ENCODE measurements at places on chromosomes 13 and 19.
A peak's percentile ranks its signal among the peaks of the same experiment; 100 is the strongest.

DNA sequence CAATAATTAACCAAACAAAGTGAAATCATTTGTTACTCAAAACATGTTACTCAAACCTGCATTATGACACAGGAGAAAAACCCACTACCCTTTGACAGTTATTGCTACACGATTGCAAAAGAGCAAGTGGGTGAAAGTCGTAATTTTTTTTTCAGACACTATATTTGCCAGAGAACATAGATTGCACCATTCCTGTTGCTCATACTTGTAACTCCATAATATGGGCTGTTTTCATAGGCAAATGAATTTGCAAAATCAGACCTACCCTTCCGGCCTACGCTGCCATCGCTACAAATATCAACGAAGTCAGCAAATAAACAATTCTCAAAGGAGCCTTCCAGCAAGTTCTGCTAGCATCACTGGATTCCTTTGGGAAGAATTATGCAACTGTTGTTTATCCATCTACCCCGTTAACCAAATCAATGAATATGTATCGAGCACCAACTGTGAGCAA, 396.5 kb downstream of the IRS2 start:
- DNase-seq, result no peak

DNA sequence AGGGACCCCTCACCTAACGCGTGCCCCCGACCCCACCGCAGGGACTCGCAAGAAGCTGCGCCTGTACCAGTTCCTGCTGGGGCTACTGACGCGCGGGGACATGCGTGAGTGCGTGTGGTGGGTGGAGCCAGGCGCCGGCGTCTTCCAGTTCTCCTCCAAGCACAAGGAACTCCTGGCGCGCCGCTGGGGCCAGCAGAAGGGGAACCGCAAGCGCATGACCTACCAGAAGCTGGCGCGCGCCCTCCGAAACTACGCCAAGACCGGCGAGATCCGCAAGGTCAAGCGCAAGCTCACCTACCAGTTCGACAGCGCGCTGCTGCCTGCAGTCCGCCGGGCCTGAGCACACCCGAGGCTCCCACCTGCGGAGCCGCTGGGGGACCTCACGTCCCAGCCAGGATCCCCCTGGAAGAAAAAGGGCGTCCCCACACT, 4.7 kb upstream of the MYBPC2 start:
- DNase-seq, result peak; percentile 54

DNA sequence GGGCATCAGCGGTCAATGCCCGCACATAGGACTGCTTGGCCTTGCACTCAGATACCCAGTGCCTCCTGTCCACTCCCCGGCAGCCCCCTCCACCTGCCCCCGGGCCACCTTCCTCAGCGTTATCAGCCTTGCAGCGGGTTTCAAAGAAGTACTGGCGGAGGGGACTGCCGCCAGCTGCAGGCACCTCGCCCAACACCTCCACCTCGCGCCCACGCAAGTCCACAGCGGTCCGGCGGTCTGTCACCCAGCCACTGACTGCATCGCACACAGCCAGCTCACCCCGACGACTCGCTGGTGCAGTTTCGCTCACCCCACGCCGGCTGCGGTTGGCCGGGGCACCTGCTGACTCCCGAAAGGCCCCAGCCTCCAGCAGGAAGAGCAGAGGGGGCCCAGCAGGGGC, 3.2 kb downstream of the NTF4 start:
- DNase-seq, result no peak

GRCh38 chr13:113665597-113666328, 1.3 kb upstream of the GRK1 start:
- DNase-seq, result no peak

DNA sequence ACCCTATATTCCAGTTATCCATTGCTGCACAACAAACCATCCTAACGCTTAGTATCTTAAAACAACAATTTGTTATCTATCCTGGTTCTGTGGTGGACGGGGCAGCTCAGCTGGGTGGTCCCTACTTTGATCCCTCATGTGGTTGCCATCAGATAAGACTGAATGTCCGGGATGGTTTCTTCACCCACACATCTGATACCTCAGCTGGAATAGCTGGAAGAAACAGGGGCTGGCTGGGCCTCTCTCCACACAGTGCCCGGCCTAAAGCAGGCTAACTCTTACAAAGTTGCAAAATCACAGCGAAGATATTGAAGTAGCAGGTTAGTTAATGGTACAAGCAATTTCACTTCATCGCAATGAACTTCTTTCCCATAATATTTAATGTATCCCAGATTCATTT, 3.7 kb upstream of the MRPS31 start:
- DNase-seq, result no peak

GRCh38 chr13:24027494-24027893, 130.2 kb upstream of the C1QTNF9B start:
- no peak for DNase-seq

DNA sequence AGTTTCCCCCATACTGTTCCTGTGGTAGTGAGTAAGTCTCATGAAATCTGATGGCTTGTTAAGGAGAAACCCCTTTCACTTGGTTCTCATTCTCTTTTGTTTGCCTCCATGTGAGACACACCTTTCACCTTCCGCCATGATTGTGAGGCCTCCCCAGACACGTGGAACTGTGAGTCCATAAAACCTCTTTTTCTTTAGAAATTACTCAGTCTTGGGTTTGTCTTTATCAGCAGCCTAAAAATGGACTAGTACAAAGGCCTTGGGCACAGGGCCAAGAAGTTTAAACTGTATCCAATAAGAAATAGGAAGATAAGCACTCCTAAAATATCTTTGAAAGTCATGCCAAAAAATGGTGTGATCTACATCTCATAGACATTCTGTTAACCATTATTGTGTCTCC, 176.9 kb downstream of the TBC1D4 start:
- no peak for DNase-seq

DNA sequence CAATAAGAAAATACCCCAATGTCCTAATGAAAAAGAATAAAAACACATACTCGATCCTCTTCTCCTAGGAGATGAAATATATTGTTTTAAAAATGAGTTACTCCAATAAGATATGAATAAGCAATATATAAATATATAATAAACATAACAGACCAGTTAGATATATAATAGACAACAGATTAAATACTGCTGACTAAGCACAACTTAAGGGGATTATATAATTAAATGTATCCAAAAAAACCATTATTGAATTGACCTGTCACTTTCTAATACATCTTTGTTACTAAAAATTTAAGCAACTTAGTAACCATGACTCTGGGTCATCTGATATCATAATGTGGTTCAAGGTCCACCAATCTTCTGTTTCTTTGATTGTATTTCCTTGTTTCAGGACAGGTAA, 14.0 kb upstream of the ZNF780B start:
- no peak for DNase-seq

- DNase-seq, result no peak
Observed at GRCh38 chr19:15297416-15298224, 34.7 kb downstream of the BRD4 start.

DNA sequence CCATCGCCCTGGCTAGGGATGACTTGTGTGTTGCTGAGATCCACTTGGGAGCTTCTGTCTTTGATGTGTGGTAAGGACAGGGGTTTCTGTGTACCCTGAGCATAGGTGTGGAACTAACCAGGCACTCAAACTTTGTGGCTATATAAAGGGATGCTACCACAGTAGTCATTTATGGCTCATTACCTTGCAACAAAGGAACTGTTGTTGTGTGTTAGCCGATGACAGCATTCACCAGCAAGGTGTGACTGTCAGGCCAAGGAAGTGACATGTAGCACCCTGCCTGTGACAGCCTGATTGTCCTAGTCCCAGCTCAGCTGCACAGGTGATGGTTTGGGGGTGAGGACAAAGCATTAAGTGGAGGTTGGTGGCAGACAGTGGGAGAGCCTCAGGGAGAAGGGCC, 73.6 kb downstream of the COG3 start:
- DNase-seq, result no peak
